ENCODE measurements at places on chromosomes 6 and 20.

GRCh38 chr6:157832250-157832967 is 9.4 kb downstream of the SNX9 start:
- no peak for DNase-seq

DNA sequence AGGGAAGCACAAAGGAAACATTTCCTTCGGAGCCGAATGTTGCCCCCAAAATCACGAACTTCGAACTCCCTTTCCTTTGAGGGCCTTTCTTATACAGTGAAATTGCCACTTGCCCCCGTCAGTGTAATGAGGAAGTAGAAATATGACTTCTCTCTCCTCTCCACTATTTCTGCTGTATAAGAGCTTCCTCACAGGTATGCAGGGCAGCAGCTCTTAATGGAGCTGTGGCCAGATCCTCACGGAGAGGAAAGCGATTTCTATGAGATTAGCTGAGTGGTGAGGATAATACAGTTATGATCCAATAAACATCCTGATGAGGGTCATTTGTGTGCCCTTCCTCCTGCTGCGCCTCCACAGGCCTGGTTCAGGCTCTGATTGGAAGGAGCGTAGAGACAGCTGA is 10.8 kb upstream of the CPNE5 start:
- DNase-seq = no peak

DNA sequence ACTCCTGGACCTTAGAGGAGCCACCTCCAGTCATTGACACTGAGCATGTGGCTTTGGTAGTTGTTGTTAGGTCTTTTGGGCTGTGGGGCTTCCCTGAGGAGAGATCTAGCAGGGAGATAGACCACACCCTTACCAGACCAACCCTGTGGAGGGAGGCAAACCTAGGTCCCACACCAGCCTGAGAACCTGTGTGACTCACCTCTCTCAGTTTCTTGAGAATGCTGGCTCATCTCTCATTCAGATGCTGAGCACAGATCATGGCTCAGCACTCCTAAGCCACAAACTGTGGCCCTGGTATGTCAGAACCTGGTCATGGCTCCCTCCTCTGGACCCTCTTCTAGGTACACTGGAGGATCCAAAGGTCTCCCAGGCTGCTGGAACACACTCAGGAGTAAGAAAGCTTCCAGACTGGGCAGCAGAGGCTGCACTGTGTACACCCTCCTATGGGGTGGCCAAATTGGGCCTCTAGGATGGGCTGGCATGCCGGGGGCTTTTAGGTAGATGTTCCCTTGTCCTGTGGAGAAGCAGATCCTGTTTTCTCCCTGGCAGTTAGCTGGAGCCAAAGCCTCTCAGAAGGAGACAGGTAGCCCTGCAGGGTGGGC is 1294.5 kb downstream of the KHDRBS2 start:
- DNase-seq = no peak

GRCh38 chr6:126531840-126532239 is 191.9 kb downstream of the CENPW start:
- DNase-seq = no peak

GRCh38 chr6:37820718-37821079 is 1.2 kb downstream of the ZFAND3 start:
- no peak for DNase-seq

- DNase-seq = no peak
Observed at GRCh38 chr6:161498359-161498758, 224.5 kb upstream of the AGPAT4 start.

DNA sequence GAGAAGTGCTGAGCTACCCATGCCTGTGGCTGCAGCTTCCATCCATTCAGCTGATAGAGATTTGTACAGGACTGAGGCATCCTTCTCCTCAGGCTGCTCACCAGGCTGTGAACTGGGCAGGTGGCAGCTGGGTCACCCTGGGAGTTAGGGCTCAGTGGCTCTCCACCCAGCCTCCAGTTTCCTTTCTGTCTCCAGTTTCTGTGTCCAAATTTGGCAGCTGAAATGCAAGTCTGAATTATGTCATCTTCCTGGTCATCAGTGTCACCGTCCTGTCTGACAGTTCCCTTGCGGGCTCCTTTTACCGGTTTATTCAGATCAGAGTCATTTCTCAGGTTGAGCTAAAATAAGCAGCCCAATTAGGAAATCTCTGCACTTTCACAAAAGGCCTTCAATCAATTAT is 93.3 kb downstream of the EDN1 start:
- DNase-seq = no peak

GRCh38 chr6:128422871-128423270 is 97.5 kb downstream of the PTPRK start:
- DNase-seq = no peak

DNA sequence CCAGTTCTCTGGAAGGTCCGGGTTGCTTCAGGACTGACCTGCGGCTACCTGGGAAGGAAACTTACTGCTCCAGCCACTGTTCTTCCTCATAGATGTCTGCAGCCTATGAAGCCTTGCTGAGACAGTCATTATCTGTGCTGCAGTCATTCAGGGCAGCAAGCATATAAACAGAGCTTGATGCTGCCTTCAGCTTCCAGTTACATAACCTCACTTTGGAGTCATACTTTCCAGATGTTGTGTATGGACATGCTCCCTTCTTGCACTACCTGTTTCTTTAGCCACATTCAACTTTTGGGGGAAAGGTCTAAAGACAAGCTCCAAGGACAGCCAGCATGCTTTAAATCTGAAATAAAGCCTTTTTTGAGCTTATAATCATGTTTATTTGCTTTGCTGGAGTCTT is 98.1 kb downstream of the SLC24A3 start:
- DNase-seq = no peak

DNA sequence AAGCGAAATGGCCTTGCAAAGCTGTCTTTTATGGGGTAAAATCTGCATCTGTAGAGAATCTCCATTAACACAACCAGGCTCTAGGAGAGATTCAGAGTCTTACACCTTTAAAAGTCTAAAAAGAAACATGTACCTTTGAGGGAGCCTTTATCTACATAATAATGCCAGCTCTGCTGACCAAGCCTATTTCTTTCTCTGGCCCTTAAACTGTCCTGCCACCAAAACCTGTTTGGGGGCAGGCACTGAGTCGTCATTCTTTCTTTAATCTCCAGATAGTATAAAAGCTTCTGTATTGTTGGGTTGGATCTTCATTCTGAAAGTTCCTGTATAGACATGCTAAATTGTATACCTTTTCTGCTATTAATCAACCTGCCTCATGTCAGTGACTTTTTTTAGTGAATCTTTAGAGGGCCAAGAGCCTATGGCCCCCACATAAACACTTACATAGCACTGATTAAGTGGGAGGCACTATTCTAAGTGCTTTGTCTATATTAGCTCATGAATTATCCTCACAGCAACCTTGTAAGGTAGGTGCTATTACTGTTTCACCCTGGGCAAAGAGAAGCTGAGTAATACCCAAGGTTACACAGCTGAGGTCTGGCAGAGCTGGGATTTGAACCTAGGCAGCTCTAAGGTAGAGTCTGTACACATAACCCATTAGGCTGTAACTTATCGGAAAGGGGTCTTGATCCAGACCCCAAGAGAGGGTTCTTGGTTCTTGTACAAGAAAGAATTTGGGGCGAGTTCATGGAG is 232.3 kb upstream of the DTNBP1 start:
- no peak for DNase-seq

DNA sequence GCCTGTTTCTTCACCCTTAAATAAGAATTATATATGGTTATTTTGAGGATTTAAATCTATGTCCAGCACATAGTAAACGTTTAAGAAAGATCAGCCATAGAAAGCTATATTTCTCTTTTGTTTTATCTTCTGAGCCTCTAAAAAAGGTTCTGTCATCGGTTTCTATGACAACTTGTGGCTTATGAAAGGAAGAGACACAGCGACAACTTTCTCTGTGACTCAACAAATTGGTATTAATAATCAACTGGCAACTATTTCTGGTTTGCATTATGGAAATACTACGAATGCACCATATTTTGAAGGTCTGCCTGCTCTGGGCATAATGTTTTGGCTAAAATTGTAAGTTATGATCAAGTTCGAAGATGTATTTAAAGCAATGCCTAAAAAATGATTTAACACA is 751.0 kb downstream of the CD109 start:
- DNase-seq = no peak

DNA sequence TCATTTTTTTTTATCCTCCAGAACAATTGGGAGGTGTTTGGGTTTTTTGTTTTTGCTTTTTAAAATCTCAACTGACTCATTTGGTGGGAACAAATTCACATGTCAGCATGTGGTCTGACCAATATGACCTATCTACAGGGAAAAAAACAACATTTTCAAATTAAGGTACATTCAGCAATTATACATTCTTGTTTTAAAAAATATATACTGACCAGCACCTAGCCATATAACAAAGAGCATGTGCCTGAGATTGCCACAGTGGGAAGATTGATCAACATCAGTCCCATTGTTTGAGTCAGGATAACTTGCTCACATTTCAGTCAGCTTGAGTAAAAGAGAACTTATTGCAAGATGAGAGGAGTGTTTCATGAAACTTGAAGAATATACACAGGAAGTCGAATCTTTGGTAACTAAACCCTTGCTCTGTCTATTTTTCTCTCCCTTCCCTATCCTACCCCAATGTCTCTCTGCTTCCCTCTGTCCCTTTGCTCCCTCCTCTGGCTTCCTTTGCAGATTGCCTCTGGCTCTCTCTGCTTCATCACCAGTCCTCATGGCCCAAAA is 163.2 kb upstream of the TAB2 start:
- no peak for DNase-seq

GRCh38 chr6:169967687-169968086 is 216.3 kb downstream of the ERMARD start:
- DNase-seq = no peak

DNA sequence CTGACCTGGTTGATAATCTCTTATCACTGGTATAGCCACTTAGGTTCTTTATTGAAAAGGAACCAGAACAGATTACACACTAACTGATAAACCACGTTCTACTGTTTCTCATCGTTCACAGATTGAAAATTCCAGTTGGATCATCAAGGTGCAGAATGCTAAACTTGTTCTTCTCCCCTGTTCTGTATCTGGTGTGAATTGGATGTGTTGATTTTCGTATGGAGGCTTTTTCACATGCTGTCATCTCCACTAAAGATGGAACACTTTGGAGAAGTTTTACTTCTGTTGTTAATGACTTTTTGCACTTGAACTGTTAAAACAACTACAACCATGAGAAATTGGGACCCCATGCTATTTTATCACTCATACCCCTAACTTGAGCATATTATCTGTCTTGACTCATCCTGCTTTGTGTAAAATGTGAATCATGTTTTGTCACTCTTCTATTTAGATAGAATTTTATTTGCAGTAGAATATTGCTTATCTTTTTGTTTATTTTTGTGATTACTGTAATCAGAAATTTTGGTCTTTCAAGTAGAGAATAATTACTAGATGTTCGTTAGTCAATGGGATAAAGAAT is 17.5 kb downstream of the VAPB start:
- no peak for DNase-seq

- no peak for DNase-seq
Observed at GRCh38 chr6:13674533-13675190, 37.0 kb downstream of the RANBP9 start.

DNA sequence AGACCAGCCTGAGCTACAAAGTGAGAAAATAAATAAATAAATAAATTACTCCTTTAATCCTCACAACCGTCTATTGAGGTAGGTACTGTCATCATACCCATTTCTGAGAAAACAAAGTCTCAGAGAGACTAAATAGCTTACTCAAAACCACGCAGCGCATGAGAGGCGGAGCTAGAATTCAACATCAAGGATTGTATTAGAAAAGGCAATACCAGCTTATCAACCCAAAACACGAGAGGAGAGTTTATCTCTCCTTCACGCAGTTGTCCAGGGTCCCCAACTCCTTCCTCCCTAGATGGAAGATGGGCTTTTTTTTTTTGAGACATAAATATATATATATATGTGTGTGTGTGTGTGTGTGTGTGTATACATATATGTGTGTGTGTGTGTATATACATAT is 12.2 kb downstream of the HNF4A start:
- DNase-seq = no peak

DNA sequence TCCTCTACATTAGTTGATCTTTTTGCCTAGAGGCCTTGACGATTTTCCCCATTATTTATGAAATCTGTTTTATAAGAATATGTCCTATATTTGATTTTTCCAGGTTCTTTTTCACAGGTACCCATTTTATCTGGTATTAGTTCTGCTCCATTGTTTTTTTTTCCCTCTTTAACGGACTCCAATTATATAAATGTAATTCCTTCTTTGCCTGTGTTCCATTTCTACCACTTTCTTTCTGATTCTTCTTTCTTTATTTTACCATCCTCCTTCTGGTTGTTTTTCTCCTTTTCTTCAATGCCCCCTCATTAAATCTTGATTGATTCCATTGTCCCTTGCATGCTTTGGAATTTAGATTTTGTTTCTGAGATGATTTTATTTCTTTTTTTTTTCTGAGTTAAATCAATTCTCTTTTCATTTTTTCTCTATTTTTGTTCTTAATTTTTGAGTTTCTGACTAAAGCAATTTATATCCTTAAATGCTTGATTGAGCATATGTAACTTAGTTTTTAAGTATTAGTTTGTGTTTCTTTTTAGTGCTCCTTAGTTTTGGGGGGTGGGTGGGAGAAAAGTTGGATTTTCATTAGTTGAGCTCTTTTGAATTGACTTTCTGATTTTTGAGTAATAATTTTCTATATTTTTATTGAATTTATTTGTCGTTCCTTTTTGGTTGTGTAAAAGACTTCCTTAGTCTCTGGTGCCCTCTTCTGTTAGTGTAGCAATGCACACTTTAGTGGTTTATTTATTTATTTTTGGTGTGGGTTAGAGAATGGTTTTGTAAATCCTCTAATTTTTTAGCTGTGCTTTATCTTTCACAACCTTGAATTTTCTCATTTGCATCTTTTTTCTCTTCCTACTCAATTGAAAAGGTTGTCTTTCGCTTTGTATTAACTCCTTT is 140.8 kb downstream of the FARS2 start:
- no peak for DNase-seq

GRCh38 chr6:163008626-163009025 is 280.9 kb downstream of the PACRG start:
- DNase-seq = no peak

GRCh38 chr6:161029195-161029809 is 37.7 kb downstream of the MAP3K4 start:
- DNase-seq = no peak

- DNase-seq = no peak
Observed at GRCh38 chr6:40848868-40849514, 190.0 kb downstream of the UNC5CL start.

GRCh38 chr6:64266351-64266821 is 630.8 kb downstream of the PHF3 start:
- no peak for DNase-seq

DNA sequence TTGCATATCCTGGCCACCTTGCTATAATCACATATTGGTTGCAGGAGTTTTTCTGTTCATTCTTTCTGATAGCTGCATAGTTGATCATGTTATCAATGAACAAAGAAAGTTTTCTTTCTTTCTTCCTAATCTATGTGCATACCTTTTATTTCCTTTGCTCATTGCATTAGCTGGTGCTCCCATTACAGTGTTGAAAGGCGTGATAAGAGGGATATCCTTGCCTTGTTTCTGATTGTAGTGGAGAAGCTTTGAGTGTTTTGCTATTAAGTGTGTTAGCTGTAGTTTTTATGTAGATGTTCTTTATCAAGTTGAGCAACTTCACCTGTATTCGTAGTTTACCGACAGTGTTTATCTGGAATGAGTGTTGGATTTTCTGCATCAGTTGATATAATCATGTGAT is 14.6 kb downstream of the STXBP5 start:
- DNase-seq = no peak

GRCh38 chr20:42945234-42945994 is 244.3 kb downstream of the PTPRT start:
- DNase-seq = no peak

- DNase-seq = no peak
Observed at GRCh38 chr6:54805077-54805476, 41.5 kb upstream of the FAM83B start.

GRCh38 chr6:84033523-84034451 is at the start of gene MRAP2:
Gene MRAP2, plus strand, starts transcription at chr6:84033772. Its CDS starts 21,547 bp downstream, at chr6:84055319.
- no peak for DNase-seq

GRCh38 chr6:107524626-107525025 is 34.7 kb downstream of the SOBP start:
- no peak for DNase-seq

Measured in stimulated activated CD8-positive, alpha-beta memory T cell treated with anti-CD3 and anti-CD28 coated beads, Interleukin-4, amount 100 ng/mL, for 4 hours (primary cell).